ENCODE measurements at places on chromosomes 6 and 20.

GRCh38 chr6:52548353-52548713 lies 28.5 kb downstream of the TRAM2 start:
- peak; percentile 56 for DNase-seq

GRCh38 chr6:105783333-105783935 lies 302.7 kb upstream of the PRDM1 start:
- DNase-seq, result no peak

DNA sequence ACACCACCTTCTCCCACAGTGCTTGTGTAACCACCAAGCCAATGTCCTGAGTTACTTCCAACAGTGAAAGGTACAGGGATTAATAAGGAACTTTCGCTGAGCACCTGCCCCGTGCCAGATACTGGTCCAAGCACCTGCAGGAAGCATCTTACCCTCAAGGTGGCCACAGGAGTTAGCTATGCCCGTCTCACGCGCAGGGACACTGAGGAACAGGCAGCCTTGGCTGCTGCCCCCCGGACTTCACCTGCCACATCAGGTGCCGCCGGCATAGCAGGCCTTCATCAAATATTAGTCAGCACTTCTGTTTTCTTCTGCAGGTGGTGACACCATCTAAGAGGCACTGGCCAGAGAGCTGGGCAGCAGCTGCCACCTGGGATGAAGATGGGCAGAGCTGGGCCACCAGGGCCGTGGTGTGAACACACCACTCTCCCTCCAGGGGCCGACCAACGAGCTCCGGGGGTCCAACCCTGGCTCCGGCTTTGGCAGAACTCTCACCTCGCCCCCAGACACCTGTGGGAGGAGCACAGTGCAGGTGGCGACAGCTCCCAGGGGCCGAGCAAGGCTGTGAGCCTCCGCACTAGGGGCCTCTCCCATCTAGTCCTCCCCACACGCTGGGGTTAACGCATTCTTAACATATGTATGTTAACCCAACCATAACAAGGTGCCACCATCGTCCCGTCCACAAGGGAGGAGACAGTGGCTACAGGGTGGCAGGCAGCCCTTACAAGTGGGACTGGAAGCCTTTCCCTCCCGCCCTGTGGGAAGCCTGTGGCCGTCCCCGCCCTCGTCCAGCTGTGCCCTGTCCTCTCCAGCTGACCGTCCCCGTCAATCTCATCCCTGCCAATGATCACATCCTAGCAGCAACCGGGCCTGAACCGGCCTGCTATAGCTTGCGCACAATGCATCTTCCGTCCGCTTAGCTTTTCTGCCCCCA lies 2.9 kb upstream of the PPDPF start:
- no peak for DNase-seq

DNA sequence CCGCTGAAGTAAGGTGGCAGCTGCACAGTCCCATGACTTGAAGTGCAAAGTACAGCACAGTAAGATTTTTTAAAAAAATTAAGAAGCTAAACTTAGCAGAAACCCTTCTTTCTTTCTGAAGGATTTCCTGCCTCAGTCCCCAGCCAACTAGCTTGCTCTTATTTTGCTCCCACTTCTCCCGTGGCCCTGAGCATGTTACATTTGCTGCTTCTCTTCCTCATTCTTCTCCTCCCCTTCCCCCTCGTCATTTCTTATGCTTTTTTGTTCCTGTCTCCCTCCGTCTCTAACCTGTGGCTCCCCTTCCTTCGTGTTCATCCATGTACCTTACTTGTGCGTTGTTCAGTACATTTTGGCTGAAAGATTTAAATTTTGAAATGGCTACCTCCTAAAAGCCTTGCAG lies 123.0 kb downstream of the SASH1 start:
- DNase-seq, result no peak

- DNase-seq, result no peak
These were observed 6.1 kb upstream of the BAK1 start for GRCh38 chr6:33586108-33586640.

DNA sequence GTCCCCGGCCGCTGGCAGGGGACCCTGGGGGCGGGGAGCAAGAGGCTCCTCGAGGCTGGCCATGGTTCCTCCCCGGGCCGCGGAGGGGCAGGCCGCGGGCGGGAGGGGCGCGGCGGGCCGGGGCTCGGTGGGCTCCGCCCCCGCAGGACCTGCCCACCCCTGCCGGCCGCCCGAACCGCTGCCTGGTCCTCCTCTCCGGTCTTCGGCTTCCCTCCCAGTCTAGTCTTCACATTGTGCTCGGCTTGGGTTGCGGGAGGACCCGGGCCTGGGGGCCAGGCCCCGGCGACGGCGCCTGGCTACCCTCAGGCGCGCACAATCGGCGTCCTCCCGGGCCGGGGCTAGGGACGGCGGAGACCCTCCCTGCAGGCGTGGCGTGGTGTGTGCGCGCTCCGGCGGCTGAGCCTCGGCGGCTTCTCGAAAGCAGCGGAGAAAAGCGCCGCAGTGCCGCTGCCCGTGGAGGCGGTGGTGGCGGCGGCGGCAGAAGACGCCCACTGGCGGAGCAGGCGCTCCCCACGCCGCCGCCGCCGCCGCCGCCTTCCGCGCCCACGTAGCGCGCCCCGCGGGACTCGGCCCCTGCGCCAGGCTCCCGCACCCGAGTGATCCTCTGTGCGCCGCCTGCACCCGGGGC lies at the start of gene PDE10A:
PDE10A (minus strand) TSS at position 493 of the 628 bp plus-strand sequence; CDS start at position 63, 430 bp downstream.
- peak; percentile 25 for DNase-seq

DNA sequence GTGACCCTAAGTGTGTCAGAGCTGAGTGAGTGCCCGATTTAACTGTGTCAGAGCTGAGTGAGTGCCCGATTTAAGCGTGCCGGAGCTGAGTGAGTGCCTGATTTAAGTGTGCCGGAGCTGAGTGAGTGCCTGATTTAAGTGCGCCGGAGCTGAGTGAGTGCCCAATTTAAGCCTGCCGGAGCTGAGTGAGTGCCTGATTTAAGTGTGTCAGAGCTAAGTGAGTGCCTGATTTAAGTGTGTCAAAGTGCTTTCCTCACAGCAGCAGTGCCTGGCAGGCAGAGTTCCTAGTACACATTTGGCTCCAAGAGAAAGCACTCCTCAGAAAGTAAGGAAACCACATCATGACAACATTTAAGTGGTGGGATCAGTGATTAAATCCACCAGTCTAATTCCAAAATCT lies 13.2 kb downstream of the SERAC1 start:
- DNase-seq, result no peak

- no peak for DNase-seq
These were observed 32.8 kb upstream of the ZNF133 start for GRCh38 chr20:18255526-18255925.

GRCh38 chr6:117791012-117791411 lies 115.7 kb downstream of the NUS1 start:
- no peak for DNase-seq

- peak; percentile 65 for DNase-seq
These were observed 5.8 kb upstream of the PACSIN1 start for GRCh38 chr6:34459899-34460593.

- DNase-seq, result peak; percentile 66
These were observed 1.8 kb upstream of the SAMD5 start for GRCh38 chr6:147506704-147507114.

GRCh38 chr6:147642458-147642857 lies 134.0 kb downstream of the SAMD5 start:
- peak; percentile 1 for DNase-seq

GRCh38 chr6:14838133-14838583 lies 407.7 kb upstream of the JARID2 start:
- no peak for DNase-seq

DNA sequence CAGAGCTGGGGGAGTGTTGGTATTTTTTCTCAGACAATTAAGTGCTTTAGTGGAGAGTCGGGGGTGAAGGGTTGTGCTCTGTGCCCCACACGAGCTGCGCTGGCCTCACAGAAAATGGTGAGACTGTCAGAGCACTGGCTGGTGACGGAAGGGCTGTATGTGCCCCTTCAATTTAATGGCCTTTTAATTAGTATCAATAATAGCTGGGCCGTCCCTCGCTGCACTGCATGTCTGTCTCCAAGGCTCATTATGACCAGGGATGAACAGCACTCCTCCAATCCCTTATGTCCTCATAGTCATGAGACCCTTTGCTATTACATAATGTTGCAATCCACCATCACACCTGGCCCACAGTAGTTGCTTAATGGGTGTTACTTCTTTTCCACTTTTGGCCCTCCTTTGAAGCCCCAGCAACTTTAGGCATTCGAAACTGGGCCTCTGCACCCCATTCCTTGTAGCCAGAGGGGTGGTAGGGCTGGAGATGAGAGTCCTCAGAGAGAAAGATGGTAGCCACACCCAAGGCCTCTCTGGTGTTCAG lies 9.5 kb upstream of the RALY start:
- no peak for DNase-seq

DNA sequence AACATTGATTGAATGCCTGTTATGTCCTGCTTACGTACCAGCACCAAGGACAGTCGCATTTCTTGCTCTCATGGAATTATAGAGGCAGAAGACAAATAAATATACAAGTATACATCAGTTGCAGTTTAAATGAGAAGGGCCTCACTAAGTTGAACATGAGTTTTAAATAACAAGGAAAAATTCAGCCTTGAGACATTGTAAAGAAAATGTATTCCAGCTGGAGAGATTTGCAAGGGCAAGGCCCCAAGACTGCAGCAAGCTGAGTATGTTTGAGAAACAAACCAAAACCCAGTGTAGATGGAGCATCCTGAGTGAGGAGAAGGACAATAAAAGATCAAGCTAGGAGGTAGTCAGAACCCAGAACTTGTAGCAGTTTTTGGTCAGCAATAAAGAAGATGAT lies 123.2 kb upstream of the BMP5 start:
- no peak for DNase-seq

GRCh38 chr20:40641809-40642208 lies 47.2 kb downstream of the MAFB start:
- no peak for DNase-seq

DNA sequence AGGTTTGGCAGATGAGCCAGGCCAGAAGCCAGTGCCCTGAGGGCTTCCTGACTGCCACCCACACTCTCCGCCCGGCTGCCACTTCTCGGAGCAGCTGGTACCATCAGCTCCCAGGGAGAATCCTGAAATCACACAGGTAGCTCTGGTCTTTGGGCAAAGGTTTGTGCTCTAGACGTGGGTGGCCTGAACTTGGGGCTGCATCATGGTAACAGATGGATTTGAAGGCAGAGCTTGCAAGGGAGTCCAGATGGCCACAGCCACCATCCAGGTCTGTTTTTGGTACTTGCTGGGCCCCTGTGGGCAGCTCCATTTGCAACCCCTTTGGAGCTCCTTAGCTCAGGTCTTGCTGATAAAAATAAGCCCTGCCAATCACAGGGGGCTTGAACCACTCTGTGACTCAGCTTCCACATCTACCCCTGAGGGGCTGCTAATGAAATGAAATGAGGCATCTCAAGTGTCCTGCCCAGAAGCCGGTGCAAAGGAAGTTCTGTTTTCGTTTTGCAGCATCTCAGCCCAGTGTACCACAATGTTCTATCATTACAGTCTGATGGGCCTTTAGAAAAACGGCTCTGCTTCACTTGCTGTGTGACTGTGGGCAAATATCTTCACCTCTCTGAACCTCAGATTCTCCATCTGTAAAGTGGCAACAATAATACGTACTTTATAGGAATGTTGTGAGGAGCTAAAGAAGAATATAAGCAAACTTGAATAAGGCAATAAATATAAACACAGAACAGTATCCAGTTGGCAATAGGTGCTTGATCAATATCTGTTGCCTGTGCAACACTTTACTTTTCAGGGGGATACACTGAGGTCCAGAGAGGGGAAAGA lies 25.1 kb upstream of the CDH22 start:
- no peak for DNase-seq

DNA sequence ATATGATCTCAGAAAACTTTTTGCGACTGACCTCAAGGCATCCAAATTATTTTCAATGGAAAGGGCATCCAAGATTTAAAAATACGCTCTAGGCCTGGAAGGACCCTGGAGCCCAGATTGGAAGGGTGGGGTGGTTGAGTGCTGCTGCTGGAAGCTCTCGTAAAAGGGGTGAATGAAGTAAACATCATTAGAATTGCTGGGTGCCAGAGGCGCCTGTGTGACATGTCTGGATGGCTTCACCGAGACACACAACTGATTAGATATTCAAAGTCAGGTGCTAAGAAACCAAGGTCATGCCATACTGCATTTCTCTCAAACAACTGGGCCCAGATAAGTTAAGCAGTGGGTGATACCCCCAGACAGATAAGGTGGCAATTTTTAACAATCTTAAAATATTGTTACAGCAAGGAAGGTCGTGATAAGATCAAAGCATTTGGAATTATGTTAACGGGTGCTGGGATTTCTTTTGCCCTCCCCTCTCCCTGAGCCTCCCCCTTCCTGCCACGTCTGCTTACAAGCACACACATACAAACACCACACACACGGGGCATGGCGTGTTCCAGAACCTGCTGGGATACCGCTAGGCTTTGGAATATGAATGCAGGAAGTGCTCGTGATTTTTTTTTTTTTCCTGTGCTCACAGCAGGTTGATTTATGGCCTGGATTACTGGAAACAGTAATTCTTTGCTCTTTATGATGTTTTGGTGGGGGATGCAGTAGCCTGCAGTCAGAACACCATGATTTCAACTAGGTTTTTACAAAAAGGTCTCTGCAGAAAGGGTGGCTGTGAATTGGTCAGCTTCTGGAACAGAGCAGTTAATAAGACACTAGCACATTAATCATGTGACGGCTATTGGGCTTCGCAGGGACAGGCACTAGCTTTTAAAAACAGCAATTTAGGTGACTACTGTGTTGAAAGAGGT lies 551.2 kb downstream of the QKI start:
- no peak for DNase-seq

- no peak for DNase-seq
These were observed 270 bp upstream of the TIAM2 start for GRCh38 chr6:154994836-154995253.

DNA sequence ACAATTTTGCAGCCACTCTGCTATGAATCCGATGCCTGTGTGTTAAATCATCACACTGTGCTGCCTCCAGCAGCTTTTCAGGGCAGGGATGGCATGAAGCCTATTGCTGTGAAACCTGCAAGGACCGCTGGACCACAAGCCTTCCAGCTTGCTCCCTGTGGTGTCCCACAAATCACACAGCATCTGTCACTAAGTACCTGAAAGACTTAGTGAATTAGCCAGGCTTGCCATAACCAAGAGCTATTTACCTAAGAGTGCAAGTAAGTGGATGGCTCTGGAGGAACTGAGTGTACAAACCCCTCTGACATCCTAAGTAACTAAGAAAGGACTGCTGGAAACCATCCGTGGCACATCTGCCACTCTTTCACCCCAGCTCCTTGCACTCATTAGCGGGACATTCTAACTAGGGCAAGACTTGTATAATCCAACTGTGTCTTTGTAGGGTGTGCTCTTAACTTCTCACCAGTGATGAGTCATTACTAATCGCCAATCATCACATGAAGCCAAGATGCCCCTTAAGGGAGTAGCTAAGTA lies 34.7 kb downstream of the FOXQ1 start:
- peak; percentile 45 for DNase-seq
